ENCODE measurements at places on chromosomes 5 and 9.

GRCh38 chr5:92758552-92758951 is 822.5 kb downstream of the NR2F1-AS1 start:
- no peak for DNase-seq

DNA sequence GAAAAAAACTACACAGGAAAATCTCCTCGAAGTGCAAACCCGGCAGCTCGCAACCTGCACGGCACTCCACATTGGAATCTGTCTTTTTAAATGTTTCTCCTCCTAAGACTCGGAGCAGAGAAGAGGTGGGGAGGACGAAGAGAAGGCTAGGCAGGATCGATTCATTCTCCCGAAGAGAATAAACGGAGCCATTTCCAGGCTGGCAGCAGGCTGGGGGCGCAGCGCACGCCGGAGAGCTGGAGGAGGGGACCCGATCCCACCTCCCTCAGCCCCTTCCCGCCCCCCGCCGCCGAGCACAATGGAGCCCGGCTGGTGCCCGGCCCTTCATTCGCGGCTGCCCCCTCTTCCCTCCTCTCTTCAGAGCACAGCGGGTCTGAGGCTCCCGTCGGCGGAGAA is 628 bp downstream of the HOMER1 start:
- DNase-seq, result no peak

- DNase-seq, result no peak
Observed at GRCh38 chr5:61055434-61056006, 106.7 kb downstream of the SMIM15 start.

GRCh38 chr5:177232761-177233160 is 70.8 kb downstream of the RAB24 start:
- no peak for DNase-seq

DNA sequence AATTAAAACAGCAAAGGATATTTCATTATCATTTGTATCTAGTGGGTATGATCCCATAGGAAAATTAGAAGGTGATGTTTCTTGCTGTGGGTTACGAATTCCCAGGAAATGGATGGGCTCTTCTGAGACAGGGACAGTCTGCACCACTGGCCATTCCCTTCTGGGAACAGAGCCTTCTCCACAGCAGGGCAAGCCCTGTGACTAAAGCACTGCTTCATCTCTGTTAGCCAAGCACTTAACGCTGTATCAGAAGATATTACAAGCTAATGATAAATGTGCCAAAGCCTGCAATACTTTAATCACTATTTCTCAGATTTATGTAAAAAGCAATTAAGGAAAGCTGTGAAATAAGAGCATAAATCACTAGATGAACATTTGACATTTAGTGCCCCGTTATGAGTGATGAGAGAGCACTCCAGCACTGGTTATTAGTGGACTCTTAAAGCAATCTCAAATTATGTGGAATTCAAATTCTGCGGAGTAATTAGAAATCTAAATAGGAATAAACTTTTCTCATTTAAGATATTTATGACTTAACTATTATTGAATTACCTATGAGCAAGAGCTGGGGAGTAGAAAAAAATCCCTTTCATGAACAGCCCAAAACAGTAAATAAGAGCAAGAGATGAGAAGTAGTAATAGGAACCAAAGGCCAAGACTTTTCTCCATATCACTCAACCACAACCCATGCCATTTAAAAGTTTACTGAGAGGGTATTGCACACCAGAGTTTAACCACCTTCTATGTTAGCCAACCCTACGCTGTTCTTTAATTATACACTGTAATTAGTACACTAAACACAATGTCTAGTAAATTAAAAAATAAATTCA is 49.2 kb downstream of the FAM240B start:
- no peak for DNase-seq

DNA sequence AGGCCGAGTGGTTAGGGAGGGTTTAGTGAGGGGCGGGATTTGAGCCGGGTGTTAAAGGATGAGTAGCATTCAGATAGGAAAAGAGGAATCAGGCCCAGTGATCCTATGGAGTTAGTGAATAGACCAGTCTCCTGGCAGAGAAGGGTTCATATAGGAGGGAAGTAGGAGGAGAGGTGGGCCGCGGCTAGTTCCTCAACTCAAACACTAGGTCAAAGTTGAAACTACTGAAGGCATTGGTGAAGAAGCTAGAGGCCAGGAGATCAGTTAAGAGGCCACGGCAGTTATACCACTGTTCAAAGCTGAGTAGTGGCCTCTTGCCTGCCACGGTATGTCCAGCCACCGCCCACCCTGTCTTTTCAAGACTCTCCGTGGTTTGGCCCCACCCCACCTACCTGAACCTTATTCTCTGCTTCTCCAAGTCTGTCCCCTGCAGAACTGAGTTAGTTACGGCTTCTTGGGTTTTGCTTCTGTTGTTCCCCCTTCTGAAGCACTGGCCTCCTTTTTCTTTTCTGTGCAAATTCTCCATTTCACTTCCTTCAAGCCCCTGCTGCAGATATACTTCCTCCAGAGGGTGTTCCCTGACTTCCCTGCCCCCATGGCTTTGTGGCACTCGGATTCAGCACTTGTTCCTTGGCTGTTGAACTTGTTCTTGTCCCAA is 1.8 kb downstream of the ZBTB34 start:
- peak; percentile 63 for DNase-seq

DNA sequence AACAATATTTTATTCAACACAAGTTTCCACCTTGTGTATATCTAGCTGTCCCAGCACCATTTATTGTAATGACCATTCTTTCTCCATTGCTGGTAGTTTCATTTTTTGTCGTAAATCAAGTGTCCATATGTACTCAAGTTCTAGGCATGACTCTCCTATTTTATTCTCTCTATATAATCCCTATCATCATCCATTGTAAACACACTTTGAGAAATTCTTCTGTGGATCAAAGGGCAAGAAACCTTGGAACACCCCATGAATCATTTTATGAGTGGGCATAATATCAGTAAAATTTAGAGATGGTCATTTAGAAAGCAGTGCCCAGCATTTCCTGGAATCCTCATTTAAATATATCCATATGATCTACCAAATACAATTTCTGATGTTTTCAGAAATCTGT is 35.8 kb upstream of the SPATA31D4 start:
- DNase-seq, result no peak

DNA sequence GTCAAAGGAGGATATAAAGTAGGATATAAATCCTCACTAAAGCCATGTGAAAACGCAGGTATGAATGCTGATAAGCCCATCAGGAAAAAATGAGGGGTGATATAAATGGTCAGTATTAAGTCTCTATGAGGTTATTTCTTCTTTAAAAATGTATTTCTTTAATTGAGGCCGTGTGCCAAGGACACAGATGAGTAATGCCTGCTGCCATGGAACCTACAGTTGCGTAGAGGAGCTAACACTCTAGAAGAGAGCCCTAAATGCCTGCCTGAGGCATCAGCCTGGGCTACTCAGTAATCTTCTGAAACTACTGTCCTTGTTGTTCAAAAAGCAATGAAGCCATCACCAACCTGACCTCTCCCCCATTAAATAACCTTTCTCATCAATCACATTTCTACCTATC is 84.9 kb downstream of the KLHL3 start:
- no peak for DNase-seq

GRCh38 chr9:12997009-12997408 is 222.2 kb downstream of the LURAP1L start:
- DNase-seq, result no peak

- DNase-seq, result no peak
Observed at GRCh38 chr5:8209500-8209899, 340.6 kb downstream of the MTRR start.

All from HL-60 (cell line).